ENCODE measurements at places on chromosomes 11 and 22.

GRCh38 chr22:37283393-37283937, 1.2 kb downstream of the CYTH4 start:
- no peak for DNase-seq

DNA sequence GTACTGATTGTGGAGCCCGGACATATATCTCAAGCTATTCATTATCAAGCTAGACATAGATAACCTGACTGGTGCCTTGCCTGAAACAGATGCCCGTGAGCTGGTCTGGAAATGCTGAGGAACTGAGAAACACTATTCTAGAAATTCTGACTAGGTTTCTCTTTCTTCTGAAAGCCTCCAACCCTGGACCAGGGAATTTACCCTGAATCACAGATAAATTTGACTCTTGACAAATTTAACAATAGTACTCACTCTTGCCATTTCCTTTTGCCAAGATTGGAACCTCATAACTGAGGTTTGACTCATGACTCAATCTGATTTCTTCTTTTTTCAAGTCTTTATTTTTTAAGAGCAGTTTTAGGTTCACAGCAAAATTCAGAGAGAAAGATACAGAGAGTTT, 189.6 kb upstream of the SYN3 start:
- DNase-seq, result no peak

- no peak for DNase-seq
Measured at GRCh38 chr11:116808262-116809175, 14.6 kb downstream of the APOA4 start.

GRCh38 chr11:36278531-36279282, 10.5 kb downstream of the COMMD9 start:
- DNase-seq, result no peak

DNA sequence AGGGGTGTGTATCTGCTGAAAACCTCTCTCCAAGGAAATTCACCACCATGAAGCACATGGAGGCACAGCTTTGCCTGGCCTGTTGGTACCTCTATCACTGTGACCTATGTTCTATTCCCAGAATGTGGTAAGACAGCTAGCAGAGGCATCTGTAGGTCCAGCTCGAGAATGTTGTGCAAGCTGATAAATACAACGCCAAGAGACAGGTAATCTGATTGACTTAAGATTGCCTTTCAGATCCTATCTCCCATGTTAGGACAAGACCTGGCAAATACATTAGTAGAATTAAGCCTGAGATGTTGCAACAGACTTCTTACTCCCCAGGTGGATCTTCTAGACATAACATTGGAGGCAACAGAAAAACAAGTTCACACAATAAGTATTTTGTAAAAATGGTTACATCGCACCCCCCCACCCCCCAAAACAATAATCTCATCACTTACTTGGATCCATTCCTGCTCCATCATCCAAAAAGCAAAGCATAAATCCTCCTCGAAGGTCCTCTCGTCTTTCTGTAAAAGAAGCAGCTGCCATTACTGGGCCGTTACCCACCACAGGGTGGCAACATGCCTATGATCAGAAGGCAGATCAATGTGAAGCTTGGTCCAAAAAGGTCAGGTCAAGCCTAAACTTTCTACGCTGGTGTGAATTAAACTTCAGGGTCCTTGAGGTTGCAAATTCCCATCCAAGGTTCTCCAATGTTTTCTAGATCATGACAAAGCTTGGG, 18.5 kb downstream of the MORC2 start:
- DNase-seq, result no peak

DNA sequence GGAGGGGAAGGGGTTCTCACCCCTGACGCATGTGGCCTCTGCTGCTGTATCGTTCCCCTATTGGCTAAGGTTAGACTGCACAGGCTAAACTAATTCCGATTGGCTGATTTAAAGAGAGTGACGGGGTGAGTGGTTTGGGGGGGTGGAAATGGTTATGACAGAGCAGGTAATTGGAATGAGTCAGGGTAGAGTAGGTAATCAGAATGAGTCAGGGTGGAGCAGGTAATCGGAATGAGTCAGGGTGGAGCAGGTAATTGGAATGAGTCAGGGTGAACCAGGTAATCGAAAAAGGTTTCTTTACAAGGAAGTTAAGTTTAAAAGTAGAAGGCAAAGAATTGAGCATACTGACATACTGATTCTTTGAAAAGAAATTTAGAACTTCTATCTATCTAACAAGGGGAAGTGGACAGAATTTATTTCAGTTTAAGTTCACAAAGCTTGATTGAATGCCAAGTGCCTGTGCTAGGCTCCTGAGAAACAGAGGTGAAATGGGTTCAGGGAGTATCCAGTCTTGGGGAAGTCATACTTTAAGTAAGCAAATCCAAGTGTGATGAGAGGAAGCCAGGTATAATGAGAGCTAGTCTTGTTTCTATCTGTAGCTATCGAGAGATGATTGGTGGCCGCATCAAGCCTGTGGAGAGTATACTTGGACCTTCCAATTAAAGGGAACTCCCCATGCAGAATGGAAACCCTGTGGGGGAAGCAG, 58.0 kb downstream of the C11orf91 start:
- DNase-seq, result no peak

DNA sequence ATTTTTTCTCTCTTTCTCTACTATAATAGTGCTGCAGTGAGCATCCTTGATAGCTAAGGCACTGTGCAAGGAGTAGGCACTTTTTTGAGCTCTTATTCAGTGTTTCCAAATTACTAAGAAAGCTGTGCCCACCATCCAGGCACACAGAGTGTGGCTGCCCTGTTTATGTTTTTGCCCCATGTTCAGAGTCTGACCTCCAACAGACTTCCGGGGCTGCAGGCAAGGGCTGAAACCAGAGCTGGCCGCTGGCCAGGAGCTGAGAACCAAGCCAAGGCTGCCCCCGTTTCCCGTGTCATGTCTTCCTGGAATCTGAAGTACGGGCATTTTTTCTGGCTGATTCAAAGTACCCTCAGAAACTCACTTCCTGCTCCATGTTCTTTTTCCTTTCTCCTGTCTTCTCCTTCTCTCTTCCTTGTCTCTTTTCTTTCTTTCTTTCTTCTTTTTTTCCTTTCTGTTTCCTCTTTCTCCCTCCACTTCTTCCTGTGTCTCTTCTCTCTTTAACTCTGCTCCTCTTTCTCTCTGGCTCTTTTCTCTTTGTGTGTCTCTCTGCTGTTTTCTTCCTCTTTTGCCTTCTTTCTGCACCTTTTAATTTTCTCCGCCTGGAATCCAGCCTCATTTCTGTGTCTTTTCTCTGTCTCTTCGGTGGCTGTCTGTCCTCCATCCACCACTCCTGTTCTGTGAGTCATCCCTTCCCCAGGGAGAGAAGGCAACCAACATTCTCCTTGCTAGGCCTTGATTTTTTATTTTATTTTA, 17.0 kb upstream of the KCTD14 start:
- DNase-seq, result no peak

DNA sequence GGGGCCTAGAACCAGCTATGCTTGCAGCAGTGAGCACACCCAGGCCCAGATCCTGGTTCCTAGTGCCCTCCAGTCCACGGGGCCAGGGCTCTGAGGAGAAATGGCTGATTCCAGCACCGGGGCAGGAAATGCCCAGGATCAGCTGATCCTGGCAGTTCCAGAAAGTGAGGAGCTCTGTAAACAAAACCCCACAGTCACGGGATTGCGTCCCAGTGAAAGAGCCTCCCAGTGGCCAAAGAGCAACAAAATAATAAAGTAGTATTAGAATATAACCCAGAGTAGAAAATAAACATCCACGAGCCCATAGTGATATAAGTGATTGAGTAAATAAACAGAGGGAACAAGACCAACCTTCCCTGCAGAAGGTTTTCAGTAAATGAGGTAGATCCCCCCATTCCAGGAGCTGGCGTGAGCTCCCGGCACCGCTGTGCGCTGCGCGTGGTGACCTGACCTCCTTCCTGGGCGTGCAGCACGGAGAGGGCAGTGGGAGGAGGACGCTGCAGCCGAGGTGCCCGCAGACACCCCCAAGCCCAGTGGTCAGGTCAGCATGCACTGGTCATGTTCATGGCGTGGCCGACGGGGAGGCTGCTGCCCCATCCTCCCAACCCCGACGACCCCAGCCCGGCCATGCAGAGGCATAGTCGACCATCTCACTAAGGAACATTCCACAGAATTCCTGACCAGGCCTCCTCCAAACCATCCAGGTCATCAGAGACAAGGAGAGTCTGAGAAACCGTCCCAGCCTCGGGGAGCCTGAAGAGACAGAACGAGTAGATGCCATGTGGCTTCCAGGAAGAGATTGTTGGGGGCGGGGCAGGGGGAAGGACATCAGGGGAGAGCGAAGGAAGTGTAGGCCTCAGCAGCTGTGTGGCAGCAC, 19.8 kb downstream of the PTDSS2 start:
- no peak for DNase-seq

Data from stimulated activated CD4-positive, alpha-beta T cell treated with anti-CD3 and anti-CD28 coated beads, Interleukin-1b, Interleukin-23, amount 100 ng/mL, for 1 hour (primary cell).